Stimulated activated CD8-positive, alpha-beta memory T cell treated with anti-CD3 and anti-CD28 coated beads, Interleukin-4, amount 100 ng/mL, for 4 hours (primary cell): ENCODE measurements at places on chromosomes 3 and 15.

DNA sequence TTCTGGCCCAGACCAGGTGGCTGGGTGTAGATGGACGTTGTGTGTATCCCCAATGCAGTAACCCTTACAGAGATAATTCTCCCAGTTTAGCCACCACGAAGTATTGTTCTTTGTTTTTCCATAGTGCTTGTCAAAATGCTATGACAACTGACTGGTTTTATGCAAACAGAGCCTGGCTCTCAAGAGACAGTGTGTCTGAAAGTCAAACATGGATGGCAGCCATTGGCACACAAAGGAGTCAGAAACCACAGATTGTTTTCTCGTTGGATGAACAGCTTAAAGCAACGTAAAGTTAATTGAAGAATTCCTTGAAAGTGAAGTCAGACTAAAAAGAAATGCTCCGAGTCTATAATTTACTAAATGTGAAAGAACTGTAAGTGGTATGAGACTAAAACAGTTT is 91.2 kb downstream of the FILIP1L start:
- DNase-seq, result no peak

DNA sequence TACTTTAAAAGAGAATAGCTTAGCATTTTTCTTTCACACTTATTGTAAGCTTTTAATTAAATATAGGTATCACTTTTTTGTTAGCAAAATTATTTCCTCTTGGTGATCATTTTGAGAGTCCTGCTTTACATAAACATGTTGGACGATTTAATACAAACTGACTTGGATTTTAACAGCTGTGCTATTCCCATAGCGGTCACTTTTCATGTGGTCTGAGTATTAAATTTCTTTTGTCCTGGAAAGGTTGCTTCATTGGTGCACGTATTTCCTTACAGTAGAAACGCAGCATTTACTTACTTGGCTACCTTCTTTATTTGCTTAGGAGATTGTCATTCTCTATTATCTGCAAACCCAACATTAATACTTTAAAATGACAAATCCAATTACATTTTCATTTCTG is 109.4 kb downstream of the ATG7 start:
- DNase-seq, result no peak

GRCh38 chr3:172447611-172448579 is at the start of gene GHSR:
Gene GHSR, minus strand, starts transcription at chr3:172448456. Its CDS starts 43 bp downstream, at chr3:172448413.
- no peak for DNase-seq

GRCh38 chr15:93164409-93164808 is 75.4 kb upstream of the RGMA start:
- no peak for DNase-seq

DNA sequence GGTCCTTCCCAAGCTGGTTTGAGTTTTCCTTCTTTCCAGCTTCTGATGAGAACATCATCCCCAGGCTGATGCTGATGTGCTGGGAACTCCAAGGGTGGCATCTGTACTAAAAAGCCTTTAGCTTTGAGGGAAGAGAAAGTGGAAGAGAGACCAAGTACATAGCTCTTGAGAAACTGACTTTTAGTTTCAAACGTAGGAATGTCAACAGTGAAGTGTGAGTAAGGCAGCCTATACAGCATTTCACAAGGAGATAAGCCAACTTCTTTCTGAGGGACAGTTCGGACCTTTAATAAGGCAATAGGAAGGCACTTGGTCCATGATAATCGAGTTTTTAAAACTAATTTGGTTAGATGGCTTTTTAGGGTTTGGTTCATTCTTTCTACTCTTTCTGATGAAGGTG is 53.7 kb downstream of the DLG1 start:
- no peak for DNase-seq

- no peak for DNase-seq
These were observed 86.4 kb downstream of the WDR76 start for GRCh38 chr15:43913026-43913780.

GRCh38 chr3:191484461-191484860 is 23.5 kb downstream of the PYDC2 start:
- no peak for DNase-seq

DNA sequence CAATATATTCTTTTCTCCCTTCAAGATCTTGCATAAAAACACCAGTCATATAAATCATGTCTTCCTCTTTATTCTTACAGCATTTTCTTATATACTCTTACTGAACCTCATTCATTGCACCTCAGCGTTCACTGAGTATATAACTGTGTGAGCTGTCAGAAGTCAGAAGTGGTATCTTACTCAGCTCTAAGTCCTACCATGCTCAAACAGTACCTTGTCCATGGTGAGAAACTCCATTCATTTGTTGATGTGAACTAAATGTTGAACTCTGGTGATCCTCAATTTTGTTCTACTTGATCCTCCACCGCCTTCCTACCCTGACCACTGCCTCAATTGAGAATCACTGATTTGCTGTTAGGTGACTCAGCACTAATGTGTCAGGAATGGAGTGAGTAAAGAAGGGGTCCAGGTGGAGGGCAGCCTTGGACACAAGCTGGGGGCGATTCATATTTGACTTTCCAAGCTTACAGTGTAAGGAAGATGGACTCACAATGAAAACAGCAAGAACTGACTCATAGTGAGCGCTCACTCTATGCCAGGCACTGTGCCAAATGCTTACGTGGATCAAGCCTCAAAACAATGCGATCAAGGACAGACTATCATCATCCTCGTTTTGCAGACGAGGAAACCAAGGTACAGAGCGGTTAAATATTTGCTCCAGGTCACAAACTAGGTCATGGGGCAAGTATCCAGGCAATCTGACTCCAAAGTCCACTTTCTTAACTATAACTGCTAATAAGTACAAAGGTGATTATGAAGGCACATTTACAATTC is 13.5 kb upstream of the ZFYVE19 start:
- DNase-seq, result no peak

- DNase-seq, result no peak
These were observed at the start of gene DRD3 for GRCh38 chr3:114178770-114179368. Gene DRD3, minus strand, starts transcription at chr3:114179052. Its CDS starts 7,060 bp downstream, at chr3:114171992.

- DNase-seq, result no peak
These were observed 932 bp upstream of the VPS8 start for GRCh38 chr3:184811034-184811433.

DNA sequence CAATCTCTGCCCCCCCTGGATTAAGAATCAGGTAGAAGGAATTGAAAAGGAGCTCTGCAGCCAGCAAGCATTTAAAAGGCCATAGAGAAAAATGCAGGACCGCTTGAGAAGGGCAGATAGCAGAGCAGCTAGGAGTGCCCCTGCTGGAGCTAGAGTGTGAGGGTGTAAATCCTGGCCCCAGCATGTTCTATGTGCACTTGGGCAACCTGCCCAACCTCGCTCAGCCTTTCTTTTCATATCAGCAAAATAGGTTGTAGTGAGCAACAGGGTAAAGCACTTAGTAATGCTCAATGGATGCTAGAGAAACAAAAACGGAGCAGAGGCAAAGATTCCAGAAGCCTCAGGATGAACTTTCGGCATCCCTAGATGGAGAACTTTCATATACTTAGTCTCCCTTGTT is 25.0 kb upstream of the THBS1 start:
- no peak for DNase-seq

GRCh38 chr3:150331978-150332568 is 76.0 kb upstream of the TSC22D2 start:
- DNase-seq, result no peak

GRCh38 chr3:39707314-39707909 is 102.0 kb upstream of the MYRIP start:
- DNase-seq, result no peak

- DNase-seq, result no peak
These were observed 168.5 kb downstream of the NFKBIZ start for GRCh38 chr3:102017784-102018183.

DNA sequence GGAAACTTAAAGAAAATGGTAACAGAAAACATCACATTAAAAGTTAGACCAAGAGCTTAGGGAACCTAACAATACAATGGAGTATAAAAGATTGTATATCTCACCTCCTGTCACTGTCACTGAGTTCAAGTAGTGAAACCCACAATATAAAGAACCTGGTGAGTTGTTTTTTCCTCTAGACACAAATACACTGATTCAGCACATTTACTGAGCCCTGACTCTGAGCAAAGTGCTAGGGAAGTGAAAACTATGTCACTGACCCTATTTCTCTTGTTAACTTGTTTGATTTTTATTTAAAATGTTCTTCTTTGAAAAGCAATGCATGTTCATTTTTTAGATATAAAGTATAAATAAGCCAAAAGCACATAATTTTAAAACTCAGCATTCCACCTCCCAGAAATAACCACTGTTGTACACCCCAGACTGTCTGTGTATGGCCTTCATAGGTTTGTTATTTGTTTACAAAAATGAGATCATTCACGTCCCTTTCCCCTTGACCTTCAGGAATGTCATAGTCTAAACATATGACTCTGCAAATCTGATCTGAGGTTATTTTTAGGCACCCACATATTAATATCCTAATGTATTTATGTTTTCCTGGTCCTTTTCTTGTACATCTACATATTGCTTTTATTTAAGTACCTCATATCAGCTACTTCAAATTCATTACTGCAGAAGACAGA is 69.2 kb upstream of the CSTA start:
- DNase-seq, result no peak

DNA sequence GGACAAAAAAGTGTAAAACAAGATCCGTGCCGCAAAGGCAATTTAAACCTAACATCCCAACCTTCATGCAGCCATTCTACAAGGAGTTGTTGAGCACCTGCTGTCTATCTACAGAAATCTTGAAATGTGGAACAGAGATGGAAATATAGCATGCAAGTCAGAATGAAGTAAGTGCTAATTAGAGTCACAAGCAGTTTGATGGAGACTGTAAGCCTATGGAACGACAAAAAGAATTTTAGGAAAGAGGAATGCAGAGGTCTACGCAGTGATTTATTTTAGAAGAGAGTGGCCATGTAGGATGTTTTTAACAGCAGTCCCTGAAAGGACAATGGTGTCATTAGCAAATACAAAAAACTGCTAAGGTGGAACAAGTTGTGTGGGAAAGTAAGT is 851 bp upstream of the DCBLD2 start:
- no peak for DNase-seq

DNA sequence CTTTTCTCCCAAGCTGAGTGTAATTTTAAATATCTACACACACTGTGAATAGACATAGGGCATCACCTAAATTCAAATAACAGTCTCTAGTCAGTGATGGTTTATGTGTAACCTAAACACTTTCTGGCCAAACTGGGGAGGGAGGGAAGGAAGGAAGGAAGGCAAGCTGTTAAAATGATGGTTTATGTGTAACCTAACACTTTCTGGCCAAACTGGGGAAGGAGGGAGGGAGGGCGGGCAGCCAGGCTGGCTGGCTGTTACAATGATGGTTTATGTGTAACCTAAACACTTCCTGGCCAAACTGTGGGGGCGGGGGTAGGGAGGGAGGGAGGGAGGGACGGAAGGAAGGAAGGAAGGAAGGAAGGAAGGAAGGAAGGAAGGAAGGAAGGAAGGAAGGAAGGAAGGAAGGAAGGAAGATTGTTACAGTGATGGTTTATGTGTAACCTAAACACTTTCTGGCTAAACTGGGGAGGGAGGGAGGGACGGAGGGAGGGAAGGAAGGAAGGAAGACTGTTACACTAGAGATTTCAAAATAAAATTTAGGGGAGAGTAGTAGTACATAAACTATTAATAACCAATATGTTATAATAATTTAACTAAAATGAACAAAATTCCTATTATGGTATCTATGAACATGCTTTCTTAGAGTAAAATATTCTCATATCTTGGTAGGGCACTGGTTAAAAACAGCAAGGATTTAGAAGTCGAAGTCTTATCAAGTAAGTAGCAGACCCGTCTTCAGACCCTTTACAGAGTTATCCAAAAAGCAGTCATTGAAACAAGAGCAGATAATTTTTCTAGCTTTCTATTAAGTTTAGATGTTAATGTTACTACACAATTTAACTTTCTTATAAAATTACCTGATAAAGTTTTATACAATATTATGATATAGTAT is 148.1 kb downstream of the LMLN start:
- no peak for DNase-seq

DNA sequence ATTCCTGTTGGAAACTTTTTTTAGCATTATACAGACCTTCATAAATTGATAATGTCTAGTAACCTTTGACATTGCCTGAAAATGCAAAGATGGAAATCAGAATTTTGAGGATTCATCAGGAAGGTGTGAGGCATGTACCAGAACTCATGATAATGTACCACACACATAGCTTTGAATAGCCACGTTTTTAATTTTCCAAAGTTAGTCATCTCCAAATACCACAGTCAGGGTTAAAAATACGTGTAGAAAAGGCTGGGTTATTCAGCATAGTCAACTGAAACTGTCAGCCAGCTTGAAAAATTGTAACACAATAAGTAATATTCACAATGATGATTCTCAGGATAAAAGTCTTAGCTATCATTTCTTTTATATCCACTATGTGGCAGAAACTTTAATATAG is 102.0 kb upstream of the THRB start:
- DNase-seq, result no peak

DNA sequence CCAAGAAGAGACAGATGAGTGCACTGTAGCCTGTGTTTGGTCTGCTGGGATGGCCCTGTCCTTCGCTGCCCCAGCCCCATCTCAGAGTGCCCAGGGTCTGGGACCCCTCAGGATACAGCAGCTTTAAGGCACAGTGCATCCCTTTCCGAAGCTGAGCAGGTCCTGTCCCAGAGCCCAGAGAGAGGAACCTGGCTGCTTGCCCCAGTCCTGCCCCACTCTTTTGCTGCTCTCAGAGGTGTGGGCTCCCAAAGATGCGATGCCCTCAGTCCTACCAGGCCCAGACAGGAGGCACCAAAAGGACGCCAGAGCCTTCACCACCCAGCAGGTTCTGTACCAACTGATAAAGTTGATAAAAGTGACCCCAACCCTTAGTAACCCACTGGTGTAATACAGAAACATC is 8.2 kb downstream of the PLCD1 start:
- DNase-seq, result no peak

DNA sequence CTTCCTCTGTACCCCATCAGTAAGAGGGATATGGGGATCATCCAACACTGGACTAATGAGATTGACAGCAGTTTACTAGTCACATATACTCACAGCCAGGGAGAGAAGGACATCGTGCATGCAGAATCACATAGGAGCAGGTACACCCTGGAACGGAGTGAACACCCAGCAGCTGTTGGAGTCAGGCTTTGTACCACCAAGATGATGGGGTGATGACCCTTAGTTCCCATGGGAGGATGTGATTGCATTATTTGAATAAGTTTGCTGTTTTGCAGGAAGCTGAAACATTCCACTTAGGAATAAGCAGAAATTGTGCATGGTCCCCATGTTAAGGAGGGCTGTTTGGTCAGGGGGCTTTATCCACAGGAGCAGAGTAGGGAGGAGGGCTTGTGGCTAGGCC is 482.7 kb upstream of the PDZRN3 start:
- DNase-seq, result no peak
